CD4-positive, alpha-beta memory T cell (primary cell): ENCODE measurements at places on chromosomes 7 and 10. TPM values are rescaled to one million over a fixed set of nuclear protein-coding genes. Genes with fewer than 3 reads are reported as not detected.

DNA sequence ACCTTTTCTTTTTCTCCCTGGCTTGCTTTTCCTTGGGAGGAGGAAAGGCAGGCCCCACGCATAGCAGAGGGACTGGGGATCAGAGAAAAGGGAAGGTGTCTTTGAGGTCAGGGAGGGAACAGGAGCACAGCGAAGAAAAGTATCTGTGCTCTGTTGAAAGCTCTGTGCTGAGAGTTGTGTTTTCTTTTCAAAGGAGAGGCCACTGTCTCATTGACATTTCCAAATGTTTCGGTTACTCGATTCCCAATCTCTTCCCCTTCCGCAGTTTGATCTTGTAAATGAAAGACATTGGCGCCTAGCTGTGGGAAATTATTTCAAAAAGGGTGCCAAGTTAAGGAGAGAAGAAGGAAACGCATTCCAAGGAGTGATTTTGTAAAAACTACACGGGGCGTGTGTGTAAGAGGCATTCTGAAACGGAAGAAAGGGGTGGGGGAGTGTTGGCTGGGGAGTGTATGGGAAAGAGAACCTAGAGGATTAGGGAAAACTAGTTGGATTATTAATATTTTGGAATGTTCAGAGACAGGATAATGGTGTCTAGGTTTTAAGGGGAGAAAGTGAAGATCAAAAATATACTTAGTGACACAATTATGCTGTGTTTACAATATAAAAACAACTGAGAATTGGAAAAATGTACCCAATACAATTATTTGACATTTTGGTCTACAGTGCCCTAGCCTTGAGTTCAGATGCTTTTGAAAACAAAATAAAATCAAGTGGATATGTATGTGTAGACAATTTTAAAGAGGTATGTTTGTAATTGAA lies 708 bp downstream of the KLHDC10 start:
- no peak for DNase-seq

- no peak for DNase-seq
Observed at GRCh38 chr10:60281331-60281730, 108.3 kb downstream of the ANK3 start.

DNA sequence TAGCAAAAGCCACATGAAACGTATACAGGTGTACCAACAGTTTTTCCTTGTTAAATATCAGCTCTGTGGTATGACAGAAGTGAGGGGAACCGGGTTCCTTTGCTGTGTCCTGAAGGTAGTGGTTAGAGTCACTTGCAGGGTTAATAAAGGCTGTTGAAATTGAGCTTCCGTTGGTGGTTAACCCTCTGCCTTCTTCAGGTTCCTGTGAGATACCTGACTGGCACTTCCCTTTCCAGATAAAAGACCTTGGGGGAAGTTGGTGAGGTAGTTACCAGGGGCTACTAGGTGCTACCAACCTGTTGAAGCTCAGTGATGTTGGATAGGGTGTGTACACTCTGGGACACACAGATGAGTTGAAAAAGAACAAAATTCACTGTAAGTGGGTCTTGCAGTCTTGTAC lies 384.1 kb downstream of the GATA3 start:
- DNase-seq: peak; percentile 68

- DNase-seq: no peak
Observed at GRCh38 chr7:12777257-12777656, 89.8 kb downstream of the ARL4A start.

- DNase-seq: peak; percentile 16
Observed at GRCh38 chr10:109956454-109957091, 33.3 kb upstream of the XPNPEP1 start.

SLC39A12 gene
- not detected for total RNA-seq
